ENCODE measurements at places on chromosomes 12 and 14. TPM values are rescaled to one million over a fixed set of nuclear protein-coding genes. Genes with fewer than 3 reads are reported as not detected.

- DNase-seq = peak; percentile 44
Observed at GRCh38 chr14:51333901-51334521, 94.0 kb downstream of the TMX1 start.

SAMD15 gene
- not detected for total RNA-seq

GRCh38 chr14:79639613-79640012 is 571.7 kb downstream of the DIO2 start:
- DNase-seq = no peak

DNA sequence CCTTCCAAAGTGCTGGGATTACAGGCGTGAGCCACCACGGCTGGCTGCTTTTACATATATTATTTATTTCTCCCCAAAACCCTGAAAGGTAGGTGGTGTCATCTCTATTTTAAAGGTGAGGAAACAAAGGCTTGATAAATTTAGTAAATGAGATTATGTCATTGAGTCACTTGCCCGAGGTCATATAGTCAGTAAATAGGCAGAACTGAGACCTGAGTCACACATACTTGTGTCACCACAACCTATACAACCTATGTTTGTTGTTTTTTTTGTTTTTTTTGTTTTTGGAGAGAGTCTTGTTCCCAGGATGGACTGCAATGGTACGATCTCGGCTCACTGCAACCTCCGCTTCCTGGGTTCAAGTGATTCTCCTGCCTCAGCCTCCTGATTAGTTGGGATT is 12.8 kb downstream of the TSFM start:
- DNase-seq = no peak

ITPK1 gene
- total RNA-seq = 39.9 TPM

TAPBPL gene
- not detected for total RNA-seq

- DNase-seq = no peak
Observed at GRCh38 chr12:40775661-40776060, 83.4 kb downstream of the CNTN1 start.

DNA sequence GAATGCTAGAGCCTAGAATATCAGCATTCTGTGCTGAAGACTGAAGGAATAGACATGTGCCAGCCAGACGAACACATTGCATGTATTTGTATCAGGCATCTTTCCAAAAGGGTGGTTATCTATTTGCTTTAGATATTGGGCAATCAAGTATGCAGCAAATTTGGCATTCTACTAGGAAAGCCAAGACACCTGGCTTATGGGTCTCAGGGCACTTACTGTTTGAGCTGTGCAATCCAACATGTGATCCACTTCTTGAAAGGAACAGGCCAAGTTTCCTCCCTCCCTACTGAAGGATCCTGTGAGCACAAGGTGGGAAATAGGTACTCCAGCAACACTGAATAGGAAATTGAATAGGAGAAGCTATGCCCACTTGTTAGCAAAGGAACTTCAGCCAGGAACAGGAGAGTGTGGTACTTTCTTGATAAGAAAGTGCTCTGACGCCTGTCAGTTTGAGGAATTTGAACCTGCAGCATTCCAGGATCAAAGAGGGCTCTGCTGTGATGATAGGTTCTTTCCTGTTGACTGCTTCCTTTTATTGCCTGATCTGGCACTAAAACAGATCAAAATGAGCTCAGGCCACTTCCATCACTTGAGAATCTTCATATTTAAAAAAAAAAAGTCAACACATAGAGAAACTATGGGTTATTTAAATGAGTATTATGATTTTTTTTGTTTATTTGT is 20.6 kb downstream of the OR6S1 start:
- DNase-seq = no peak

DNA sequence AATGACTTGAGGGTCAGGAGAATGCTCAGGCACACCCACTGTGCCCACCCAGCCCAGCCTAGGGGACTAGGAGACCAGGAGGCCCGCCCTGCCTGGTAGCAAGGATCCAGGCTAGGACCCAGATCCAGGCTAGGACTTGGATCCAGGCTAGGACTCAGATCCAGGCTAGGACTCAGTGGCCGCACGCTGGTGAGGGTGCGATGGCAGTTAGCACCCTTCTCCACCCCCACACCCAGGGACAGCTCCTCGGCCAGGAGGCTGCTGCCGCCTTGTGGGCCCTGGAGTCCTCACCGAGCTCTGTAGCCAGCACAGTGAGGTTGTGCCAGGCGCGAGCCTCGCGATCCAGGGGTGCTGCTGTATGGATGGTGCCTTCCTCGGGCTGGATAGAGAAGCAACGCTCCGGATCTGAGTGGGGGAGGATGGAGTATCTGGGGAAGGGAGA is 5.1 kb downstream of the CDH24 start:
- no peak for DNase-seq

GRCh38 chr12:52191841-52192791 is at the start of gene KRT80:
KRT80 (minus strand) TSS chr12:52192014; CDS start chr12:52191902, 112 bp downstream.
- peak; percentile 98 for DNase-seq

GRCh38 chr14:64715628-64716412 is 11.6 kb downstream of the PLEKHG3 start:
- DNase-seq = no peak

SRGAP1 gene
- 0.81 TPM for total RNA-seq

DNA sequence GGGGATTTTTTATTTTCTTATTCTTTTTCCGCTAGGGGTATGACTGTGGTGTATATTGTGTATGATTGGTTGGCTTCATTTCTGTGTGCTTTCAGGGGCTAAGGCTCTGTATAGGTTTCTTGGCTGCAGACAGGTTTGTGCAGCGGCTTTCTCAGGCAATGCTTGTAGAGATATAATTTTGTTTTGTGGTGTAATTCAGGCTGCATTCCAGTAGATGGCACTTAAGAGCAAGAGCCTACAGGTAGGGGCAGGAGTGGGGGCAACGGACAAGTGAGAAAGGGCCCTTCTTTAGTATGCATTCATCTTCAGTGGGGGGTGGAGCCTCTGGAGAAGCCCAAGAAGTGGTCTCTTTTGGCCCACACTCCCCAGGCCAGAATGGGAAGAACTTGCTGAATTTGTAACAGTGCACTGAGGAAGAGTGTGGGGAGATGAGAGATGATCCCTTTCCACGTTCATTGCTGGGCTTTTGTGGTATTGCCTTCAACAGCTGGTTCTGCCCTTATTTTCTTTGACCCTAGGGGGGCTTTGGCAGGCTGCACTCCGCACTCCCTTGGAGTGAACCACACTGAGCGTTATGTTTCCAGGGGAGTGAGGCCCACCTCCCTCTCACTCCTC is 78.6 kb downstream of the IFNG-AS1 start:
- no peak for DNase-seq

PRIMA1 gene
- not detected for total RNA-seq

DNA sequence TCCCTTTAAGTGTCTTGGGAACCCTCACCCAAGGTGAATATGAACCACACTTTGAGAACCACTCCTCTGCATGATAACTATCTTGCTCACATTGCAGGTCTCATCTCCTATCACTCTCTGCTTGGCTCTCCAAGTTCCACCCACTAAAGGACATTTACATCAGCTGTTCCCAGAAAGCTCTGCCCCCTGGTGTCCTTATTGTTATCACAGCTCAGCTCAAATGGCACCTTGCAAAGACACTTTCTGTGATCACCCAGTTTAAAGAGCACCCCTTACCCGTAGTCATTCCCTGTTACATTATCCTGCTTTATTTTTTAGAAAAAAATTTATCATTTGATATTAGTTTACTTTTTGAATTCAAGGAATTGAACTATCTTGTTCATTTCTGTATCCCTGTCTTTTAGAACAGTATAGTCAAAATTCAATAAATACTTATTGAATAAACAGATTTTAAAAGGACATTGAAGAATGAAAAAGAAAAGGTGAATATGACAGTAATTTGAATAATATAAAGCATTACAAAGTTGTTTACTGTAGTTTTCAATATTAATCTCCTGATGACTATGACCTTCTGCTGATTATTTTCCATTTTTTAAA is 20.5 kb upstream of the GUCY2C start:
- DNase-seq = no peak

COCH gene
- total RNA-seq = 6.2 TPM

- no peak for DNase-seq
Observed at GRCh38 chr12:93154096-93154728, 223.5 kb upstream of the NUDT4 start.

DNA sequence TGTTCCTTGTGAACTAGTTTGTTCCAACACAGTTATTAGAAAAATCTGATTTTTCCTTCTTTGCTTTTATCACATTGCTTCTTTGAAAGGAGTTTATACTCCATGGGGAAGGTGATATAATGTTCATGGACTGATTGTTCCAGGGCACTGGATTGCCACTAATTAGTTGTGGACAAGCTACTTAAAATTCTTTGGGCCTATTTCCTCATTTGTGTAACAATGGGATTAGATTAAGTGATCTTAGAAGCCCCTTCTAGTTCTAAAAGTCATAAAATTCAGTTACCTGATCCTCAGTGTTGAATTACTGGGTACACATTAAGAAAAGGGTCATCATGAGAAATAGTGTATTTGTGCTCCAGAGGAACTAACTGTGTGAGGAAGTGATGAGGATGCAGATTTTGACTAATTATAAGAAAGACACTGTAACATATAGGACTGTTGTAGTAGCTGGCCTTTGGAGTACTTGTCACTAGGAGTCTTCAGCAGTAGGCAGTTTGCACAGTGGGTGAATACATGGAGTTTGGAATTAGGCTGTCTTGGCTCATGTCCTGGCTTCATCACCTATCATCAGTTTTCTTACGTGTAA is 82.2 kb downstream of the MIA2 start:
- no peak for DNase-seq

DNA sequence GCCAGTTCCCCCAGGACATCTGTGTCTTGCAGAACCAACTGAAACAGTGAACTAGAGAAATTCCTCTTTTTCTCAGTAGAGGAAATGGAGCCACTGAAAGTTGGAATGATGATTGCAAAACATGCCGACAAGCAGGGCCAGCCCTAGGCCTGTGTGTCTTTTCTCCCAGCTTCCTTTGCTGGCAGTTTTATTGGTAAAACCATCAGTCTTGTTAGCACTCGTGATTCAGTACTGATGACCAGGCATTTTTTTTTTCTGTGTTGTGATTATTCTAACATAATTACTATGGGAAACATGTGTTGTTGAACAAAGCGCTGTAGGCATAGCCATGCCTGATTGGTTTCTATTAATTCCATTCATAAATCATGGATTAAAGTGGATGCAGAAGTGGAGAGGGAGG is 620.7 kb downstream of the AACS start:
- DNase-seq = no peak

DNA sequence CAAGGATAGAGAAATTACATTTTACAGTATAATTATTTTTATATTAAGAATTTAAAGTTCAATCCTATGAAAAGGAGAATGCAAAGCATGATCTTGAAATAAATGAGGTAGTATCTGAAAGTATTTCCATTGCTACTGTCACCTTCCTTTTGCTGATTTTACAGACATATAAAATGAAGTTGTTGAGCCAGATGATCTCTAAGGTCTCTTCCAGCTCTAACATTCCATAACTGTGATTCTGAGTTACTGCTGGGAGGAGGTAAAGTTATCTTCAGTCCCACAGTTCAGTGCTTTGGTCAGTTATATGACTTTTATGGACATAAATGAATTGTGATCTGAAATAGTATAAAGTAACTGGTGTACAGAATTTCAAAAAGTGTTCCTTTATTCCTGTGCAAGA is 52.8 kb downstream of the SLC38A6 start:
- DNase-seq = no peak

GLIPR1L1 gene
- not detected for total RNA-seq

- no peak for DNase-seq
Observed at GRCh38 chr12:122308811-122309210, 42.5 kb upstream of the VPS33A start.

NRXN3 gene
- 0.07 TPM for total RNA-seq

GRCh38 chr12:113136990-113137511 is 1.5 kb upstream of the RASAL1 start:
- no peak for DNase-seq
